BE2C (cell line): ENCODE measurements at places on chromosomes 3 and 15.

DNA sequence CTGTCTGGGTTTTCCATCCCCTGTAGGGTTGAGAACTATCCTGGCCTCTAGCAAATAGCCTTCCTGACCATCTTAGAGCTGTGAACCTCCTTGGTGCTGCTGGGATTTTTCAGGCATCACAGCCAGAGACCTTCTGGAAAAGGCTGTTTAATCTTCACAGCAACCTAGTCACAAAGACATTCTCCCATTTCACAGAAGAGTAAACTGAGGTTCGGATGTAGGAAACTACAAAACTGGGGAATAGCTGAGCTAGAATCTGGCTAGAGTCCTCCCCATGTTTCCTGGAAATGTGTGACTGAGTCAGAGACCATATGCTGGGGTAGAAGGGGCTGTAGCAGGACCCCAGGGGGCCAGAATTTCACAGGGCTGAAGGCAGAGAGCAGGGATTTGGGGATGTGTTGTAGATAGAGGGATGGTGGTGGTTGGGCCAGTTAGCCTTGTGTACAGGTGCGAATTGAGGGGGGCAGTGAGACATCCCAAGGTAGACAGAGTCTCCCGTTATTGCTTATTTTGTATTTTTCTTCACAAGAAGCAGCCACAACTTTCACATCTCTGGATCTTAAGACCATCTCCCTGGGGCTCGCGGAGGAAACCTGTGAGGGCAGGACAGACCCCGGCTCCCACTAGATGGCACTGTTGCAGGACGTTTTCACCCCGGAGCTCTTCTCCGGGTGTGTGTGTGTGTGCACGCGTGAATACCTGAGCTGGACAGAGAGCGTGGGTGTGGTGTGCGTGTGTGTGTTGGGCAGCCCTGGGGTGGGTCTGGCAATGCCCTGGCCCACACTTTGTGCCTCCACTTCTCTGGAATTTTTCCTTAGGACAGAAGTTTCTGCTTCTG lies 66.9 kb upstream of the PRR23C start:
- peak; percentile 73 for DNase-seq

GRCh38 chr3:170232266-170232665 lies 10.0 kb downstream of the PRKCI start:
- no peak for DNase-seq

- no peak for DNase-seq
Observed at GRCh38 chr15:78616506-78616905, 4.3 kb downstream of the CHRNA3 start.

GRCh38 chr3:187743195-187744141 lies 1.8 kb downstream of the BCL6 start:
- no peak for DNase-seq

DNA sequence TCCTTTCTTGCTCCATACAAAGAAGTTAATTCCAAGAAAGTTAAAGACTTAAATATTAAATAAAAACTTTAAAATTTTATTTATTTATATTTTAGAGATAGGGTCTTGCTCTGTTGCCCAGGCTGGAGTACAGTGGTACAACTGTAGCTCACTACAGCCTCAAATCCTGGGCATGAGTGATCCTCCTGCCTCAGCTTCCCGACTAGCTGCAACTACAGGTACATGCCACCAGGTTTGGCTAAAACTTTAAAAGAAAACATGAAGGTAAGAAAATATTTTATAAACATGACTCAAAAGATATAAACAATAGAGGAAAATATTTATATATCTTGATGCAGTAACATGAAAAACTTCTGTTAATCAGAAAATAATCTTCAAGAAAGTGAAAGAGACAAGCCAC lies 33.2 kb downstream of the ADIPOQ start:
- DNase-seq: no peak

DNA sequence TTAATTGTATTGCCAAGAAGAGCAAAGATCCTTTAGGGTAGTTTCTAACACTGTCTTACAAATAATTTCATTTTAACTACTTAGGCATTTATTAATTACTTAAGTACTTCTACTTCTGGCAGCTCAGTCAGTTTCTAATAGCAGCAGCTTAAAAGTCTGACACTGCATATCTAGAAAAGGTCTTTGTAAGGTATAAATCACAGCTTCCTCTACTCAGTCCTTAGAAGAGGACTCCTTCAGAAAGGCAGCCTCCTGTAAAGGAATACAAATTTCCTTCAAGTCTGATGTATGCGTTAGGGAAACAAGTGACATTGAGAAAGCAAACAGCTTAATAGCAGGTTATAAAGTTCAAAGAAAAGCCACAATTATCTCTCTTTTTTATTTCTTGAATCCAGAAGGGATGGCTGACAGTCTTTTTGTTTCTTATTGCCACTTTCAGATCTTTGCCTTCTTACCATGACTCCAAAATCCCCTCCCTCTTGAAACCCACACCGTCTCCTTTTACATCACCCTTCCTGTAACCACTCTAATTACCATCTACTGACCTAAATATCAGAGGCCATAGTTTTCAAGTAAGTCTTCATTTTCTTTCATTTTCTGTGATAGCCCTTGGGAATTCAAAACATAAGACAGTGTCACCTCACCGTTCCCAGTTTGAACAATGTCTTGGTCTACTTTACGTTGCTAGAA lies 109.5 kb downstream of the CGGBP1 start:
- no peak for DNase-seq

DNA sequence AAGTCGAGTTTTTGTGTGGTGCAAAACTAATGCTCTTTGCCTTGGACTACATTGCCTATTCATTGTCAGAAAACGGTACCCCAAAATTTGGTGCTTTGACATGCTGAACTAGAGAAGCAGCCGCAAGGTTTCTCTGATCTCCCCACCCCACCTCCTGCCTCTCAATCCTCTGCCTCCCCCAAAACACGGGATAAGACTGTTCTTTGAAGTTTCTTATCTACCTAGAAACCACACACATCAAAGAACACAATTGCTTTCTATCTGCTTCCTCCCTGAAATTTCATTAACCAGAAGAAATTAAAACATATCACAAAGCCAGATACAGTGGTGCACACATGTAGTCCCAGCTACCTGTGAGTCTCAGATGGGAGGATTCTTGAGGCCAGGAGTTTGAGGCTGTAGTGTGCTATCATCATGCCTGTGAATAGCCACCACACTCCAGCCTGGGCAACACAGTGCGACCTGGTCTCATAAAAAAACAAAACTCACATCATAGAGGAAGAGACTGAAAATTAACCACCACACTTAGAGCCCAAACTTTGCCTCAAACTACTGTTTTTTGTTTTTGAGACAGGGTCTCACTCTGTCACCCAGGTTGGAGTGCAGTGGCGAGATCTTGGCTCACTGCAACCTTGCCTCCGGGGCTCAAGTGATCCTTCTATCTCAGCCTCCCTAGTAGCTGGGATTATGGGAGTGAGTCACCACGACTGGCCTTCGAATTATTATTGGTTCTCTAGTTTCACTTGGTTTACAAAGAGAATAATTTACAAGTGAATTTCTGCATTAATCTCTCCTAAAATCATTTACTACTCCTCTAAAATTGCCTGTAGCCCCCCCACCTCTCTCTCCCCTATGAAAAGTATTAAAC lies 2.7 kb upstream of the PCNP start:
- DNase-seq: no peak

- DNase-seq: no peak
Observed at GRCh38 chr15:77327168-77327567, 92.7 kb downstream of the PEAK1 start.

DNA sequence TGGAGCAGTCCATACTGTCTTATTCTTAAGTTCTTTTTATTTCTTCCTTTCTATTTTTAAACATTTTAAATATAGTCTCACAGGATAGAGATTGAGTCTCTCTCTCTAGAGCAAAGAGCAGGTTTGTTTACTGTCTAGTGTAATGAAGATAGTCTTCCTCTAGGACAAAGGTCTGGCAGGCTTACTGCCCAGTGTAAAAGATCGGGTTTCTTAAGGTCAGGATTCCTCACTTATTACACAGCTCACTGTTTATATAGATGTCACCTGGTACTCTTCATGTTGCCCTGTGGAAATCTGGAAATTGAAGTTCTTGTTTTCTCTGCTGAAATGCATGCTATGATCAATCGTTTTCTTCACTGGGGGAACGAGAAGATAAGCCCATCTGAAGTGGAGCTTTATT lies 76.0 kb downstream of the ZBBX start:
- DNase-seq: no peak

DNA sequence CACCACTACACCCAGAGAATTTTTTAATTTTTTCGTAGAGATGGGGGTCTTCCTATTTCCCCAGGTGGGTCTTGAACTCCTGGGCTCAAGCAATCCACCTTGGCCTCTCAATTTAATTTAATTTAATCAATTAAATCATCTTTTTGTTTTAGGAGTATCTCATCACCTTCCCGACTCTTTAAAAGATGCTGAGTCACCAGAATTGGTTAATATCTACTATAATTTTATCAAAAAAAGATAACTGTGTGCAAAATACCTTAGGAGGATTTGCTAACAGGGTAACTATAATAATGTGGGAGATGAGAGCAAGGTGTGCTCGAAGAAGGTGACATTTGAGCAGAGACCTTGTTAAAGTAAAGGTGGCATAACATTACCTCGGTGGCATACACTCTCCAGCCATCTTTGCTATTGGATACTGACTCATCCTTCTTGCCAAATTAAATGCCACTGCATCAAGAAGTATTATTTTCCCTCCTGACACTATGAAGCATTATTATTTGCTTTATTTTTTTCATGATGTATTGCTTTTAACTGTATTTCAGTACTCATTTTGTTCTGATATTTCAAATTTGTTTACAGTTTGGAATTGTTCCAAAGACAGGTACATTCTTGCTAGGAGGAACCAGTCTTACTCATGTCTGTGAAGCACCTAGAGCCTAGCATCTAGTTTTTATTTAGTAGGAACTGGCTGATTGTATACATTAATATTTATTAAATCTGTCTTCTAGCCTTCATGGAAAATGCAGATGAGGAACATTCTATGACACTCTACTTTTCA lies 200.7 kb downstream of the MBNL1 start:
- no peak for DNase-seq

DNA sequence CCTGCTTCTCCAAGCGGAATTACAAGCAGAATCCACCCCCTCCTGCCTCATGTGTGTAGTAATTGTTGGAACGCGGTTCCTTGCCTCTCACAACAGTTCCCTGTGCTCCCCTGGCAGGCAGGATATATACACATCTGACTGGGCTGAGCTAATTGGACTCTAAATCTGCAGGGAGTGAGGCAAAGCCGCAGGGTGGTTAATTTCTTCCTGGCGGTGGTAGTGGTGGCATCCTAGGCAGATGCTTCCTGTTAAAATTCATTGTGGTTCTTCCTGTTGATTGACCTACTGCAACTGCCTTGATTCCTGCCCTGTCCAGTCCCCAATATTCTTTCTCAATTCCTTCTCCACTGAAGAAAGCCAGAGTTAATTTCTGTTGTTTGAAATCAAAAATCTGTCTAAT lies 202.9 kb upstream of the PROK2 start:
- no peak for DNase-seq

DNA sequence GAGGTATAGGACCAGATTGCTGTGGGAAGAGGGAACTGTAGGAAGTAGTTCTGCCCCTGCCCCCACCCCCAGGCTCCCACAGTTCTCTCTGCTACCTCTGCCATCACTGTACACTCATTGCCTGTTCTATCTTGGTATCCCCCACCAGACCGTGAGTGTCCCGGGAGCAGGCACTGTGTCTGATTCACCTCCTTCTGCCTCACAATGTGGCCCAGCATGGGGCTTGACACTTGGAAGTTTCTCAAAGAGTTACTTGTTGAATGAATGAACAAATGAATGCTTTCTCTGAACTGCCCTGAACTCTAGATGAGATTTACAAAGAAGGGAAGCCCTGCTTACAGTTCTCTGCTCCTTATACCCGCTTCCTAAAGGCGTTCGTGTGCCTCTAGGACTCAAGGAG lies 27.1 kb upstream of the PIK3CB start:
- no peak for DNase-seq

DNA sequence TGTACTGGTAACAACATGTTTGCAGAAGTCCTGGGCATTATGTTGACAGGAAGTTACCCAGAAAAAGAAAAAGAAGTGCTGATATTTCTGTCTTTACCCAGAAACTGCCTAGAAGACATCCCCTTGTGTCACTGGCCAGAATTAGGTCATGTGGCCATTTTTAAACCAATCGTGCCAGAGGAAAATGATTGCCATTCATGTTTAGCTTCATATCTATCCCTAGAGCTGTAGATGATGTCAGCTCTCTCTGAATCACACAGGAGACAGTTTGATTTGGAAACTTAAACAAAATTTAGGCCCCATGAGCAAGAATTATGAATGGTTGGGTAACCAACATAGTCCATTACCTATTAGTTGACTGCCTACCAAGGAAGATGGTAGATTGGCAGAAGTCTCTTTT lies 8.9 kb upstream of the PLOD2 start:
- DNase-seq: no peak

GRCh38 chr3:155981669-155982068 lies 111.2 kb downstream of the GMPS start:
- DNase-seq: no peak

- no peak for DNase-seq
Observed at GRCh38 chr15:29099131-29099880, 170.3 kb downstream of the NSMCE3 start.

GRCh38 chr3:77648664-77649063 lies 608.8 kb downstream of the ROBO2 start:
- DNase-seq: no peak

- no peak for DNase-seq
Observed at GRCh38 chr3:166104938-166105337, 267.7 kb upstream of the BCHE start.

DNA sequence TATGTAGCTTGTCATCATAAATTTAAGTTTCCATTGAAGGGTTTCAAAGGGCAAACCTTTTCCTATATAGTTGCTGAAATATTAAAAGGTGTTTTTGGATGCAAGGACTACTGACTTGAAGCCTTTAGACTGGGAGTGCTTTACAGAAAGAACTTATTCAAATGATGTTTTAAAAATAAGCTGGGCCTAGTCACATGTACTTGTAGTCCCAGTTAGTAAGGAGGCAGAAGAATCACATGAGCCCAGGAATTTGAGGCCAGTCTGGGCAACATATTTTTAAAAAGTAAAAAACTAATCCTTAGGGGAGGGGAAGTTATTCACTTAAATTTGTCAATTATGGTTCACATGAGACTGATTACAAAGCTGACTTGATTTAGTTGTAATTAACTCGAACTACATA lies 65.0 kb downstream of the SMARCC1 start:
- DNase-seq: no peak
